Fibroblast of skin of left quadriceps (primary cell): ENCODE measurements at places on chromosomes 7 and 10.

DNA sequence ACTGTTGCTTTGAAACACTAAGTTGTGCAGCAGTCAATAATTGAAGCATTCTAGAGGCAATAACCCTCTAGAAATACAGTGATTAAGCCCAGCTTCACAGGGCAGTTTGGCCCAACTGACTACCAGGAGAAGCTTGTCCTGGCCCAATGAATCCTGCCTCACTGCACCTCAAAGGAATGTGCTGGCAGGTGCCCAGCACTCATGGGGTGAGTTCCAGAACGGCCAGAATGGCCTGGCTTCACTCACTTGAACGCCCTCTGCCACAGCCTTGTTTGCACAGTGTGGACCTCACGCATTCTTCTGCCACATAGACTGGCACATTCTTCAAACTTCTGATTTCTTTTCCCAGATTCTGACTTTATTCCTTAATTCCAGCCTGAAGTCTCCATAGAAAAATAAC, 6.6 kb upstream of the ITIH2 start:
- no peak for DNase-seq

GRCh38 chr7:12712236-12712635, 24.8 kb downstream of the ARL4A start:
- no peak for DNase-seq

- no peak for DNase-seq
Measured at GRCh38 chr7:97016381-97017191, 8.0 kb downstream of the DLX5 start.

GRCh38 chr7:150756858-150757257, 19.6 kb downstream of the GIMAP5 start:
- DNase-seq, result no peak

DNA sequence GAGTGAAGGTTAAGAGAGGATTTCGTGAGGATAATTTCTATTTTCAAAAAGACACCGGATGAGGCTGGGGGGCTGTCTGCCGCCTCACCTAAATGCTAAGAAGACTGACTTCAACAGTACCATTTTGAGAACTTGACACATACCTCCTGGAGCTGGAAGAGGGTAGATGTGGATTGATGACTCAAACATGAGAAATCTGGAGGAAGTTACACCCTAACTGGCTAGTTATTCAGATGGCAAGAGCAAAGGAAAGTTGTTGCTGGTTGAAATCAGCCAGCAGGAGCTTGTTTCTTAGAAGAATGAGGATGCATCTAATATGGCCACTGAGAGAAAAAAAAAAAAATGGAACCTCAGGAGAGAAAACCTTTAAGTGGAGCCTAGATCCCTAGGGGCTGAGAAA, 76.2 kb upstream of the KIAA1217 start:
- no peak for DNase-seq

- DNase-seq, result no peak
Measured at GRCh38 chr10:110710621-110711020, 66.5 kb downstream of the RBM20 start.

GRCh38 chr10:22667093-22667480, 47.3 kb downstream of the PIP4K2A start:
- DNase-seq, result no peak

DNA sequence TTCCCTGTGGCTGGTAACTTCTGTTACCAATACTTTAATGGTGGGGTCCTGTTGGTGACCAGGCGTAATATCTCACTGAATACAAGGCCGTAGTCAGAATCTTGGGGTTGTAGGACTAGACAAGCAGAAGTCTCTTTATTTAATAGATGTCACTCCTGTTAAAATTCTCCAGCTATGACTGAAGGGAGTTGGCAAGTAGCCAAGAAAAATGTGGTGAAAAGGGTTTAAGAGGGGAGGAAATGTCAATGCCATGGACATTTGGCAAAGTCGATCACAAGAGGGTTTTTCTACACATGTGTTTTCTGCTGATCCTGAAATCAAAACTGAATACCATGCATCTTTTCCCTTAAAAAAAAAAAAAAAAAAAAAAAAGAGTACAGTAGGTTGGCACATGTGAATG, 533.5 kb downstream of the AUTS2 start:
- no peak for DNase-seq

DNA sequence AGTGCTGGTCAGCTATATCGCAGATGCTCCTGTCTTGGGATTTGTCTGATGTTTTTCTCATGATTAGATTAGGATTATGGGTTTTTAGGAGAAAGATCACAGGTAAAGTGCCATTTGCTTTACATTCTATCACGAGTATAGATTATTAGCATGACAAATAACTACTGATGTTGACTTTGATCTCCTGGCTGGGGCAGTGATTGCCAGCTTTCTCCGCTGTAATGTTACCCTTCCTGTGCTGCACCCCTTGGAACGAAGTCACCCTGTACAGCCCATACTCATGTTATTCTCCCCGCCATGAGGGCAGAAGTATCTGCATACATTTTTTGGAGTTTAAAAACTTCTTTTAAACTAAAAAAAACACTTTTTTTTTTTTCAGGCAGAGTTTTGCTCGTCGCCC, 10.8 kb upstream of the CLDN4 start:
- no peak for DNase-seq

- no peak for DNase-seq
Measured at GRCh38 chr10:112098682-112099081, 84.9 kb downstream of the GPAM start.
